ENCODE measurements at places on chromosomes 2 and 18.

DNA sequence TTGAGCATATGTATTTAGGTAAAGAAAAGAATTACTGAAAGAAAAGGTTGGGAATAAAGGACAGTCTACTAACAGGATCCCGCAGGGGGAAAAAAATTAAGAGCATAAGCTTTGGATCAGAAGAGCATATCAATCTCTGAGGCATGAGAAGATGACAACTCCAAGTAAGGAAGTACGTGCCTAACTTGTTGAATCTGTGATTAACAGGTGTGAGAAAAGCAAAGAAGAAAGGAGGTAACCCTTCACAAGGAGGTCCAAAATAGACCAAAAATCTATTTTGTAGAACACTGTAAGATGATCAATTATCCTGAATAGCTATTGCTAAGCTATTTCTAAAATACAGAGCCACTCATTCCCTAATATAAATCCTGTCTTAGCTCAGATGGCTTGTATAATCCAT, 32.8 kb downstream of the TRIP12 start:
- DNase-seq: no peak

- DNase-seq: peak; percentile 42
Observed at GRCh38 chr2:109615637-109616144, 1.5 kb downstream of the SOWAHC start.

GRCh38 chr2:94877129-94877528, 5.9 kb downstream of the TEKT4 start:
- DNase-seq: no peak

- no peak for DNase-seq
Observed at GRCh38 chr2:45750484-45750883, 99.0 kb downstream of the PRKCE start.

DNA sequence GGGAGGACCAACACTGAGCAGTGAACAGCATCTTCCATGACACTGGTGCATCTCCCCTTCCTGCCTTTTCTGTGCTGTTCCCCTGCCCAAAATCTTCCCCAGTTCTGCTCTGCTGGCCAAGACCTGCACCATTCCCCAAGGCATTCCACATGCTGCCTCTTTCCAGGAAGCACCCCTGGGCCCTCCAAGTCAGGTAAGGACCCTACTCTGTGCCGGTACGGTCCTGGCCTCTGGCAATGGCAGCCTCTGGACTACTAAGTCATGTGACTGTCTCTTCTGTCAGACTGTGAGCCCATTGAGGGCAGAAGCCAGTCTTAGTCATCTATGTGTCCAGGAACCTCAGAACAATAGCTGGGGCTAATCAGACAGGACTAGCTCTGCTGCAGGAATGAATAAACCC, 282.0 kb downstream of the MYCN start:
- DNase-seq: no peak

- no peak for DNase-seq
Observed at GRCh38 chr2:147623328-147623727, 221.5 kb upstream of the ACVR2A start.

DNA sequence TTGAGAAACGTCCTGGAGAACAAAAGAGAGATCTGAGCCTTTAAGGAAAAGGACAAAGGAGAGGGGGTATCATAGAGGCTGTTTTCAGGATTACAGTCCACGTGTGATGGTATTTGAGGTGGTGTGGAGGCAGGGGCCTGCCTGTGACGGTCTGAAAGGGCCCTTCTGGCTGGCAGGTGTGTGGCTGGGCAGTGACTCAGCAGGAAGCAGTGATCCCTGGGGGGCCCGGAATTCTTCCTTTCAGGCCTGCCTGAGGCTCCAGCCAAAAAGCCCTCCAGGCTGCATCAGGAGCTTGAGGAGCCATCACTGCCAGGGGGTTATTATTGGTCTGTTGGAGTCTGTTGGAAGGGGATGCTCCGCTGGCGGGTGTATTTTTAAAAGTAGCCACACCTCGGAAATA, 97.2 kb upstream of the TMEM18 start:
- no peak for DNase-seq

- DNase-seq: no peak
Observed at GRCh38 chr2:118539290-118539689, 308.2 kb downstream of the EN1 start.

- DNase-seq: no peak
Observed at GRCh38 chr18:74438091-74438490, 19.0 kb downstream of the DIPK1C start.

Data from HuH-7.5 (cell line).